CD8-positive, alpha-beta memory T cell (primary cell): ENCODE measurements at places on chromosomes 12 and 14. TPM values are rescaled to one million over a fixed set of nuclear protein-coding genes. Genes with fewer than 3 reads are reported as not detected.

ATF7 gene
- total RNA-seq = 28.1 TPM

GRCh38 chr12:32089586-32089985 lies 17.1 kb upstream of the BICD1 start:
- DNase-seq = no peak

- no peak for DNase-seq
Observed at GRCh38 chr12:26790645-26790994, 42.4 kb downstream of the ITPR2 start.

ANKS1B gene
- 0.60 TPM for total RNA-seq

- no peak for DNase-seq
Observed at GRCh38 chr12:94184995-94185719, 36.8 kb downstream of the PLXNC1 start.

DNA sequence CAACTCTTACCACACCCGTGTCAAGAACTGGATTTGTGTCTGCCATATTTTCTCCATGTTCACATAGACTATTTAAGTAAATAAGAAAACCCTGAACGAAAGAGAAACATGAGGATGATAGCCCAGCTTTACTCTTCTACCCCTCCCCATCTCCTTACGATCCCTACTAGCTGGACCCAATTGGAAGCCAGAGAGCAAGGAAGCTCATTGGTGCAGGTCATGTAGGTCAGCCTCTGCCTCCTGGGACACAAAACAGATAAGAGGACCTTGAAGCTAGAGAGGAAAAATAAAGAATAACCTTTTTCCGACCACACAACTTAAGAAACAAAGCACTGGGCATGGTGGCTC lies 124.6 kb upstream of the ATF7IP start:
- DNase-seq = no peak
